ENCODE measurements at places on chromosomes 5 and 9.

- no peak for DNase-seq
Measured at GRCh38 chr9:125434986-125435775, 173.6 kb downstream of the GAPVD1 start.

DNA sequence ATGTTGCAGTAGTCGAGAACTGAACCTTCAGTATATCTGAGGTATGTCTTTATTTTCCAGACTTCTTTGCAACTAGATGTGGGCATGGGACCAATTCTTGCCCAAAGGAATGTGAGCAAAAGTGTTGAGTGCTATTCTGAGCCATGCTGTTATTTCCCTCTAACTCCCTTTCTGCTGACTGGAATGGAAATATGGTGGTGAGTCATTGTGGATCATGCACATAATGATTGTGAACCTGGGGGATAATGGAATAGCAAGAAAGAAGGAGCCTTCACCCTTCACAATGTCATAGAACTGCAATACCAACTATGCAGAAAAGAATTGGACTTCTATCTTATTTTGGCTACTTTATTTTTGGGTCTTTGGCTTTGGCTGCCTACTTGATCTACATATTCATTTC is 10.3 kb upstream of the DOCK2 start:
- DNase-seq = peak; percentile 94

- DNase-seq = no peak
Measured at GRCh38 chr9:34744295-34745221, 34.6 kb upstream of the CCL21 start.

DNA sequence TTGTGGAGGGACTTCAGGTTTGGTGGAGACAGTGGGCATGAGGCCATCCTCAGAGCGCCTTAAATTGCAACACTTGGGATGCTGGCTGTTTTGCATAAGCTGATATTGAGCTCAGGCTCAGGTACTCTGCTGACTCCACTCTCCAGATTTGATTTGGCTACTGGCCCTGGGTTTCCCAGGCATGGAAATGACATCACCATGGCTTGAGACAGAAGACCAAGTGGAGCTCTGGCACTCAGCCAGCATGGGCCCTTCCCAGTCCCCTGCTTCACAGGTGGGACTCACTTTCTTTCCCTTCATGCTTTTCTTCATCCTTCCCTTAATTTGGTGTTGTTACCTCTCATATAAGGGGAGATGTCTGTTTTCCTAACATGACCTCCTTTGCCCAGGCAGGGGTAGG is 72.0 kb upstream of the IL12B start:
- no peak for DNase-seq

DNA sequence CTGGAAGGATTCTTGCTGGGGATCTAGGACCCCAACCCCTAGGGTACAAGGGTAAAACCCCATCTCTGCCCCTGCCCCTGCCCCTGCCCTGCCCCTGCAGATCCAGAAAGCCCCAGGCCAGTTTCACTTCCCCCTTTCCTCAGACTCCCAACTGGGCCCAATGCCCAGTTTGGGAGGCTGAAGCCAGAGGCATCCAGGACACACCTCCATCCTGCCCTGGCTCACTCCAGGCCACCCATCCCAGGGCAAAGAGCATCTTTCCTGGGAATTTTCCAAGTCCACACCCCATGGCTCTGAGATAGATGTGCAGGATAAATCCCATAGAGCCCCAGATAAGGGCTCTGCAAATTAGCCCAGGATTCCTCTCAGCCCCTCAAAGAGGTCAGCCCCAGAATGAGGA is 17.4 kb downstream of the CNTFR start:
- no peak for DNase-seq

GRCh38 chr9:89887286-89887685 is 282.5 kb downstream of the GADD45G start:
- no peak for DNase-seq

DNA sequence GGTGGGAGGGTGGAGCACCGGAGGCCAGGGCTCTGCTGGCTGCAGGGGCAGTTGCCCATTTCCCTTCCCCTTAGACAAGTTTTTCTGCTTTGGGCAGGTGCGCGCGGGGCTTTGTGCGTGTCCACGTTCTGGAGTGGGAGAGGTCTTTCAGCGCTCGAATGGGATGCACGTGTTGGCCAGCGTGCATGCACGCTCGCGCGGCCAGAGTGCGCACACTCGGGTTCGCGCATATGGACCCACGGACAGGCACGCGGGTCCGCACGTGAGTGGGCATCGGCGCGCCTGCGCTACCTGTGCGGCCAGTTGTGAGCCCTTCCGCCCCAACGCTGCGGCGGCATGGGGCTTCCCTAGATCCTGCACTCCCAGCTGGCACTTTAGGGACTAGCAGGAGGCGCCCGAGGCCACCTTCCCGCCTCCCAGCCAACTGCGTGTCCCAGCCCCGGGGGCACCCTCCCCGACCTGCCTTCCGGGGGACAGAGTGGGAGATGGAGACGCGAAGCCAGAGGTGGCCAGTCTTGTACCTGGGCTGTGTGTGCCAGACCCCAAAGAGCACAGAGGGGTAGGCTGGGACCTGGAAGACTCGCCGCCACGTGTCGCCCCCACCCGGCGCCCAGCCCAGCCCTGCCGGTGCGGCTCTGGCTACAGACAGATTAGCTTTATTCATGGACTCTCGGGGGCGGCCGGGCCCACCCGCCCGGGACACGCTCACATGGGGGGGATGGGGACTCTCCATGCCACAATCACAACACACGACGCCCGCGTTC is 9.8 kb upstream of the GPRIN1 start:
- no peak for DNase-seq

DNA sequence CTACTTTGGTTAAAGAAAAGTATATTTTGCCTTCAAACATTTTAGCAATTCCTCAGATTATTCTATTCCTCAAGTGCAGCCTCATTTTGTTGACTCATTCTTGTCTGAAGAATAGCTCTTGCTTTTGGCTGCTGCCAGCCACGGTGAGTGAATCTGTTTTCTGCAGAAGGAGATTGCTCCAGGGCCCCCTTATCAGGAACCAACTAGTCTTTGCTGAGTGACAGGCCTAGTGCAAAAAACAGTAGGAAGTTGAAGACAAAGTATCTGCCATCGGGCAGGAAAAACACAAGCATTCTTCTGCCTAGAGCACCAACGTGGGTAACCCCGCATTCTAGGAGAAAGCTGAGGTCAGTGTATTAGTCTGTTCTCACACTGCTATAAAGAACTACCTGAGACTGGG is 42.3 kb downstream of the ZNF883 start:
- DNase-seq = no peak

DNA sequence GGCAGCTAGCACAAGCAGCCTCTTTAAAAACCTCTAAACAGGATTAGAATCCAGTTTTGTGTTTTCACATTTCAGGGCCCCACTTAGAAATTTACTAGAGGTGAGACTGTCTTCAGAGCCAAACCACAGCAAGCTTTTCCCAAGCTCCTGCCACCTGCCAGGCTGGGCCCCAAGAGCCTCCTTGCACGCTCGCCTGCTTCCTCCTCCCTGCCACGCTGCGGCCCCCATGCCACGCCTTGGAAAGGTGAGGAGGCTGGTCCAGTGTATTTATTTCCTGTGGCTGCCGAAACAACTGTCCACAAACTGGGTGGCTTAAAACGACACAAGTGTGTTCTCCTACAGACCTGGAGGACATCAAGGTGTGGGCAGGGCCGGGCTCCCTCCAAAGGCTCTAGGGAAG is 43.4 kb downstream of the NKX2-5 start:
- no peak for DNase-seq

- DNase-seq = peak; percentile 81
Measured at GRCh38 chr5:102865510-102866236, 110.6 kb downstream of the PAM start.

- no peak for DNase-seq
Measured at GRCh38 chr5:138230261-138230660, 17.1 kb upstream of the CDC23 start.

GRCh38 chr9:69633716-69634115 is 38.5 kb downstream of the APBA1 start:
- DNase-seq = no peak

- no peak for DNase-seq
Measured at GRCh38 chr9:112772215-112772509, 21.6 kb downstream of the SNX30 start.

DNA sequence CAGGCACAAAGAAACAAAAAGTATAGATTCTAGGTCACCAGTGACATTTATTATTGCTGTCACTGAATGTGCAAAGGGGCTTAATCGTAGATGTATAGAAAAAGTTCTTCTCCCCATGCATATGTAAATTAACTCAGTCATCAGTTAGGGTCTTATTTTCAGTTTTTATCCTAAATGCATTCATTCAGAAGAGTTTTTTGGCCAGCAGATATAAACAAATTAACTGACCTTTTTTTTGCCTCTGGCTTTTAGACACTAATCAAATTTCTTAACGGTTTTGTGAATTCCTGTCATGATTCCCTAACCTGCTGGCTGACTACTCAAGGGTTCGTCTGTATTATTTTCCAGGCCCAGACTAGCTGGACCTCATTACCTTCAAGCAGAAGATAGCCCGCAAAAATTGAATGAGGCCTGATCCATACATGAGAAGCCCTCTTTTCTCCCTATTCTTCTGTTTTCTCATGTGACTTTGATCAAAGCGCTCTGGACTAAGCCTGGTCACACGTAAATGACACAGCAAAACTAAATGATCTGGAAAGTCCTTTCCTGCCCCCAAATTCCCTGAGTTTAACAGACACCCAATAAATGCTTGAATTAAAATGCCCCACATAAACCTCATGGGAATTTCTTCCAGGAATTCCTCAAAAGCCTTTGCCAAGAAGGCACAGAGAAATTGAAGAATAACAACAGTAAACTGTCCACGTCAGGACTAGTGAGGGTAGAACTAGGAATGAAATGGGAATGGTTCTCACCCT is 83.7 kb downstream of the MYO10 start:
- DNase-seq = no peak

- no peak for DNase-seq
Measured at GRCh38 chr5:169439362-169439761, 138.4 kb upstream of the SLIT3 start.

DNA sequence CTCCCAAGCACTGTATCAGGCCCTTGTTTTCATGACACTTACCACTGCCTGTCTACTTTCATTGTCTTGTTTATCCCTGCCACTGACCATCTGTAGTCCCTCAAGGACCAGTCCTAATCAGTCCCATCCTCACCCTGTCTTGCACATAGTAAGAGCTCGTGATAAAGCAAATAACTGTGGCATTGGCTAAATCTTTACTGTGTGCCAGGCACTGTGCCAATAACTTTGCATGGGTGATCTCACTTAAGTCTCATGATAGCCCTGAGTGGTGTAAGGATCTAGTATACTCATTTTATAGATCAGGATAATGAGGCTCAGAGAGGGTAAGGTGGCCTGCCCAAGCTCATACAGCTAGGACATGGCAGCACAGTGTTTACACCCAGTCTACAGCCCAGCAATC is 5.6 kb downstream of the CDX1 start:
- DNase-seq = no peak

DNA sequence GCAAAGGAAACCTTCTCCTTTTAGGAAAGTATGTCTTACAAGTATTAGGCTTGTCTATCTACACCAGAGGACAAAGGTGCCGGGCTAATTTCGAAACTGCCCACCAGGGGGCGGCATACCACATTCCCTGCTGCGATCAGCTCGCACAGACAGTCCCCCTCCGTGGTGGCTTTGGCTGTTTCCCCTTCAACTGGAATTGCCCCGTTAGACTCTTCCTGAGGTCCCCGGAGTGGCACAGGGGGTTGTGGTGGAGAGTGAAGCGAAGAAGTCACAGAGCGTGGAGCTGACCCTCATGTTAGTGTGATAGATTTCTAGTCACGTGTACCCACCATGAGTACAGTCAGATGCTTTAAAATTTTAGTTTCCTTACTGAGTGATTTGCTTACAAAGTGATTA is 17.5 kb downstream of the PTTG1 start:
- DNase-seq = peak; percentile 46

- DNase-seq = peak; percentile 93
Measured at GRCh38 chr9:108049026-108049607, 559.5 kb upstream of the KLF4 start.

- no peak for DNase-seq
Measured at GRCh38 chr5:111223101-111223786, 940 bp upstream of the CAMK4 start.

DNA sequence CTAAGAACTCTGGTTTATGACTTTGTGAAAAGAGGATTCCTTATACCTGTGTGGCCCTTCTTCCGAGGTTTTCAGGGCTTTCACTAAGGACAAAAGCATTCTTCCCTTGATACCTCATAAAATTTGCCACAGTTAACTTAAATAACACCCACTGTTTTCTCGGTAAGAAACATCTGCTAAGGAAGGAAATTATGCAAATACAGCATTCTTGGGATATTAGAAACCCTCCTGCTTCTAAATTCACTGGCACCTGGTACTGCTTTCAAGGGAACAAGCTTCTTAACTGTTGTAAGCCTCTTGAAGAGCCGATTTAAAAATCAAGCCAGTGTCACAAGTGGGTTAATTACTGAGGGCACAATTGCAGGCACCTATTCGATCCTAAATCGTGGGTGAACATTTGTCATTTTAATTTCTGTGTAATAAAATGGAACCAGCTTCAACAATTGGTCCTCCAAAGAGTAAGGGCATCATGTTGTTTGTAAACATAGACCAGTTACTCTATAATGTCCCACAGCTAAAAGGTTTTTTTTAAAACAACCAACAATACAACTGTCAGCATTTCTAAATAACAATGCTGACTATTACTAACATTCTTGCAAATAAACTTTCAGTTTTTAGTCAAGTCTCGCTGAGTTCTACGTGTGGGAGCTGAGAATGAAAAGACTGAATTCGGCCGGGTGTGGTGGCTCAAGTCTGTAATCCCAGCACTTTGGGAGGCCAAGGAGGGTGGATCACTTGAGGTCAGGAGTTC is 26.6 kb downstream of the AK3 start:
- DNase-seq = no peak

GRCh38 chr9:137025517-137025966 is 2.5 kb downstream of the ABCA2 start:
- no peak for DNase-seq

GRCh38 chr5:72364171-72364570 is 44.0 kb downstream of the PTCD2 start:
- DNase-seq = no peak

DNA sequence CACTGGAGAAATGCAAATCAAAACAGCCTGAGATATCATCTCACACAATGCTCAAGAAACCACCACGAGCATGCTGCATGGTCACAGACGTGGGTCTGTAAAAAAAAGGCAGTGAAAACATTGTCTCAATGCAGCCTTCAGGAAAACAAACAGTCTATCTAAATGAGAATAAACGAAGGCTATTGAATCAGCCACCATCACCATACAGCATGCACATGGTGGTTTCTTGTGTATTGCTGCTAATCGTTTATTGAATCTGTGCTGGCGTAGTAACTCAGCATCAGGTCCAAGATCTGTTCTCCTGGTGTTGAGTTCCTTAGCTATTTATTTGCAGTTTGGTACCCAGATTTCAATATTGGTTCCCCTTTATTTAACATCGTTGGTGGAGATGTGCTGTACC is 1115.0 kb downstream of the CDH18 start:
- no peak for DNase-seq

All from fibroblast of skin of left quadriceps (primary cell).